Vagina (tissue), 2 donors: ENCODE measurements at places on chromosomes 2 and 18. TPM values are rescaled to one million over a fixed set of nuclear protein-coding genes. Genes with fewer than 3 reads are reported as not detected.

- DNase-seq: no peak
These were observed 342.1 kb downstream of the SLC4A3 start for GRCh38 chr2:219969508-219969907.

- no peak for DNase-seq
These were observed 61.5 kb downstream of the BARD1 start for GRCh38 chr2:214747992-214748391.

GRCh38 chr2:20450201-20450999 lies 3.5 kb downstream of the RHOB start:
- peak; percentile 98 for DNase-seq

DNA sequence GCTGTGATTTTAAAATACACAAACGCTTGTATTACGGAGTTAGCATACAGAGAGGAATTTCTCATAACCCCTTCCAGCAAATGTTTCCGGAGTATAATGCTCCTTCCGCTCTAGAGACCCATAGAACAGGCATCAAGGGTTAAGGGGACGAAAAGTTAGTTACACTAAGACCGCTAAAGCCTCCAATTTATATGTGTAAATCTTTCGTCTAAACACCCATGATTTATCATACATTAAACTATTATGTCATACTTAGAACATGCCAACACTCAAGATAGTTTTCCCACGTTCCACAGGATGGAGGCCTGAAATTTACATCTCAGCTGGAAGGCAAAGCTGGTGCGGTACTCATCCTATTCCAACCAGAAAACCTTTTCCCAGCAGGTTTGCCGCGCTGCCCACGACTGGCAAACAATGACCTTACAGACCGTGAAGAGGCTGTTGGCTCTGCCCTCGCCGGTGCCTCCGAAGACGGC lies 650 bp downstream of the ORMDL1 start:
- DNase-seq: no peak

GRCh38 chr2:23601301-23601965 lies 216.5 kb downstream of the KLHL29 start:
- DNase-seq: no peak

- no peak for DNase-seq
These were observed 25.9 kb downstream of the MROH2A start for GRCh38 chr2:233803994-233804393.

DNA sequence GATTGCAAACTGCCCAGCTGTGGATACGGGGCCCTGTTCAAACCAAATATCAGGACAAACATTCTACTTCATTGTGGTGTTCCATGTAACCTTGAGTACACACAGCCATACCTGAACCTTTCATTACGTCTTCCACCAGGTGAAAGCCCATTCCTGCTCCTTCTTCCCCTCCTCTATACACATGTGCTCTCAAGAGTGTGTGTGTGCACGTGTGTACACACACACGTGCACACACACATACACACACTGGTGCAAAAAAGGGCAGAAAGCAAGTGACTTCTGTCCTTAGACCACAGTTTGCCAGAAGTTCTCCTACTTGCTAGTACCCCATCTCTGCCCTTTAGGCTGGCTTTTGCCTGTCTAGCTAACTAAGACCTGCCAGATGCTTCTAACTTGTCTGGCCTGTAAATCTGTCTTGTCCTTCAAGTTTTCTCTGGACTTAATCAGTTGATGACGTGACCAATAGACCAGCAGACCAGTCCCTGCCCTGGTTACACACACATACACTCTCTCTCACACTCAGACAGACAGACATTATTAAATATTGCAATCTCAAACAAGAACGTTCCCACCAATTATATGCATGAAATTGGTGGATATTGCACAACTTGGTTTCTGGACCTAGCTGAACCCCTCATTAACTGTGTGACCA lies 163.4 kb downstream of the MSH2 start:
- DNase-seq: no peak

DNA sequence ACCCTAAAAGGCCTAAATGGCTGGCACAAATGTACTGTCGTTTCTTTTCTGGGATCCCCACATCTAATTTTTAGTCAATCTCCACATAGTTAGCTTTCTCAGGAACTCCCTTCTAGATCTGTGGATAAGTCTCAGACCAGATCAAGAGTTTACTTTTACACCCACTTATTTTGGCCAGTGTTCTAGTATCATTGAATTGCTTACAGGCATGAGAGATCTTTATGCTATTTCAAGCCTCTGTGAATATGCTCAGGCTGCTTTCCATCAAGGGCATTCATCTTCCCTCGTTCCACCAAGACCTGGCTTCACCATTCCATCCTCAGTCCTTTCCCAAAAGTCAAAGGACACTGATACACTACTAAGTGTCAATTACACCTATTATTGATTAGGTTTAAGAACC lies 27.8 kb upstream of the SCN1A start:
- no peak for DNase-seq

DNA sequence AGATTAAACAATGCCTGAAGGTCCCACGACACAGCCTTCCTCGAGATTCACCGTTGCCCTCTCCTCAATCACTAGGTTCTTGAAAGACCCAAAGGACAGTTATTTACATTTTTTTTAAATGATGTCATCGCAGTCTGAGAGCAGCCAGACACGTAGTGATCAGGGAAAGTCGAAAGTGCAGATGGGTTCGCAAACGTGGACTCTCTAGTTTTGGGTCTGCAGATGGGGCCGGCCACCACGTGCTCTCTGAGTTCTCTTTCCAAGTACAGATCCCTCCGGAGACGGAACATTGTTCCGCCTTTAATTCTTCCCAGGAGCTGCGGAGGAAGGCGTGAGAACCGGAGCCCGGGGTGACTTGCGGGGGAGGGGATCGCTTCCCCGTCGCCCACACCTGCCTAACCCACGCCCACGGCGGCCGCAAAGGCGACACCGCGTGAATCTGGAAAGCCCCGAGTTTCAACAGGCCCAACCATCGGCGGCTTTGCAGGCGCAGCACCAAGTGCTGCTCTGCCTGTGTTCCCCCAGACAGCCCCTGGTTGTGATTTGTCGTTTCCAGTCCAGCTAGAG lies 54.3 kb downstream of the PKDCC start:
- DNase-seq: no peak

GRCh38 chr2:62743506-62743905 lies 38.0 kb downstream of the EHBP1 start:
- no peak for DNase-seq

The ANKAR gene
- total RNA-seq: 17.4 TPM

The SNTG2 gene
- total RNA-seq: 11.8 TPM

The SLC30A3 gene
- 1.2 TPM for total RNA-seq
